ENCODE measurements at places on chromosomes 5 and 9.
A peak's percentile ranks its signal among the peaks of the same experiment; 100 is the strongest.

DNA sequence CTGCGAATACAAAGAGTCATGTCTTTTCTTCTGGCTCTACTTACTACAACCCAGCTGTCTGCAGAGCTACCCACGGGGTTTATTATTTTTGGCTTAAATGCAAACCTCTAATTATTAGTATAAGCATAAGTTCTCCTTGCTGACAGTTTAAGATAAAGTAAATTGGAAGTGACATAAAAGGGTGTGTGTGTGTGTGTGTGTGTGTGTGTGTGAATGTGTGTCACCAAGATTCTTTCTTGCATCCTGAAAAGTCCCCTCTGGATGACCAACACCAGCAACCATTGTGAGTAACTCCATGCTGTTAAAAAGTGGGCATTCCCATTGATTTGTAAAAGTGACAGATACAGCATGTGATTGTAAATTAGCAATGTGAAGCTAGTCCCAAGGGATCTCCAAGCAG lies 803.8 kb upstream of the ZNF608 start:
- no peak for DNase-seq

- DNase-seq: no peak
Observed at GRCh38 chr5:95087816-95088317, 197.0 kb downstream of the MCTP1 start.

DNA sequence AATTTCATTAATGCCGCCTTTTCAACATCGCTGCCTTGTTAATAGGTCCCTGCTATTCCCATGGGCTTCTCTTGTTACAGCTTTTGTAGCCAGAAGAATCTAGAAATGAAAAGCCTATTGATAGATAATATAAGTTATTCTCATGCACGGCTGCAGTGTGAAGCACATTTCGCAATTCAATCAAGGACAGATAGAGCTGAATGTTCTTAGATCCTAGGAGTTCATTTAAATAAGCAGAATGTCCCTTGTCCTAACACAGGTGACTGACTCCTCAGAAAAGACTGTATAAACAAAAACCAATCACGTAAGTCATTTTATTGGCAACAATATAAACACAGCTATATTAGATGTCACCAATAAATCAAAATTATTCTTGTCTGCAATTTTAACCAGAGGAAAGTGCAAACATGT lies 9.4 kb downstream of the GLIS3 start:
- DNase-seq: no peak

GRCh38 chr9:115972843-115973595 lies 180.6 kb upstream of the PAPPA start:
- no peak for DNase-seq

- DNase-seq: no peak
Observed at GRCh38 chr9:136317695-136318094, 9.6 kb upstream of the GPSM1 start.

DNA sequence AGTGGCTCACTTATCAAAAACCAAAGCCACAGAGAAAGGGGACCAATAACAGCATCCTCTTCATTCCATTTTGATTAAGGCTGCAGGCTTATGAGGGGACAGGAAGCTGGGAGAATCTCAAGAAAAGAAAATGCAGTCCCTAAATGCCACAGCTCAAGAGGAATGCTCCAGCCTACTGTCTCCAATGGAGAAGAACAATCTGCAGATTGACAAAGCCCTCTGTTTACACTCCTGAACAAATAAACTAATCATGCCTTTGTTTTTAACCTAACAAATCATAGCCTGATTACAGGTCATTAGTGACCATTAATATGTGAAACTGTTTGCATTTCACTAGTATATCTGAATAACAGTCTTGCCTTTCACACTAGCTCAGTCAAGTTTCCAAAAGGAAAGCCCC lies 26.5 kb downstream of the PPP2R2B start:
- no peak for DNase-seq

DNA sequence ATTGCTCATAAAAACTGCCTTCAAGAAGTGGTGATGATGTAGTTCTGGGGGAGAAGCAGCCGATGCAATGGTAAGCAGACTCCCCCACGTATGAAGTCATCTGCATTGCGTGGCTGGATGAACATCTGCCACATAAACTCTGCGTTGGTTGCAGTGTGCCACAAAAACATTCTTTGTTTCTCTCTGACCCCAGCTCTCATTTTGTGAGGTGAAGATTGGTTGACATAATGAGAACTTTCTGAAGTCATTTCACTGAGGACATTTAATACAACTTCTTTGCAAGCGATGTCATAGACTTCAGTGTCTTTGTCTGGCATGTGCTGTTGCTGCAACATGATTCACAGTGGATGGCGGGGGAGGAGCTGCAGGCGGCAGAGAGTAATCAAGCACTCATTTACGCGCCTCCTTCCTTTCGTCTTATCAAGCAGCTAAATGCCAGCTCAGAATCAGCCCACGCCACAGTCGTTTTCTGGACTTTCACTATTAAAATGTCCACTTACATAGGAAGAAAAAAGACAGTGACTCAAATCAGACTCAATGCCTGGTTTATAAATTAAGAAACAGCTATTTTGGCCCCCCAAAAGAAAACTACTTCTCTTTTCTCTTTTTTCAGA lies 91.5 kb upstream of the NFIL3 start:
- peak; percentile 44 for DNase-seq

- DNase-seq: no peak
Observed at GRCh38 chr5:171462928-171463861, 43.7 kb downstream of the FGF18 start.

- DNase-seq: no peak
Observed at GRCh38 chr5:69134126-69134525, 32.8 kb upstream of the CCNB1 start.

DNA sequence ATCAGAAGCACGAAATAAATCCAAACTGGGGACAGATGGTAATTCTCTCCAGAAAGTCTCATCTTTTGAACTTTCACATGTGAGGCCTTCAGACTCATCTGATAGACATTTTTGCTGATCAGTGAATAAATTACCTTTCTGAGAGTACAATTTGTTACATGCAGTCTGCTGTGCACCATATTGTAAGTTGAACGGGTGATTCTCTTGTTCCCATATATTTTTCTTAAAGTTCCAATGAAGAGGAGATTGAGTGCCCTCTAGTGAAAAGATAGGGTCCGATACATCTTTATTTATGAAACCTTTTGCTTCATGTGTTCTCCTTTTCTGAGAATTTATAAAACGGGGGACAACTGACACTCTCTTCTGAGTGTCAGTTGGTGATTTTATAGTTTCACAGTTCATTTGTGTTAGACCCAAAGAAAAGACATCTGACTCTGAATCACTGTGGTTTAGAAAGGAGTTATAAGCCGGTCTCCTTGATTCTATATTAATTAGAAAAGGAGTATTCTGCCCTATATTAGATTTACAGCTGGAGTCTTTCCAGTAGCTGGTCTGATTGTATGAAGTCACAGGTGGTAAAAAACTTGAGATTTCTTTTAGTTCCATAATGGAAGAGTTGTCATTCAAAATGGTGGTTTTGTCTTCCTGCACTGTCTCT lies 30.4 kb downstream of the GNG10 start:
- DNase-seq: peak; percentile 36

- no peak for DNase-seq
Observed at GRCh38 chr5:39605588-39606575, 181.1 kb upstream of the DAB2 start.

DNA sequence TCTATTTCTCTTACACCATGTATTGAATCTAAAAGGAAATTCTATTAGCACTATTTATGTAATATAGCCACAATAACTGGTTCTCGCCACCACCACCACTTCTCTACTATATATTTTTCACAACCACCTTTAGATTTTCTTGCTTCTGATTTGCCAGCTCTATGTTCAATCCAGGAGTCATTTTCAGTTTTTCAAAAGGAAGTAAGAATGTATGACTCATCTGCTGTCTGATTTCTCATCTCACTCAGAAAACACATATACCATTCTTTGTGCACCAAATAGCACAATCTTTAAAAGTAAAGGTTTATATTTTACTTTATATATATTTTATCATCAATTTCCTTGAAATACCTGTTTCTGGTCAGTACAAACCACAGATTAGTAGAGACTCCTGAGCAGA lies 1127.5 kb downstream of the TAF11L14 start:
- no peak for DNase-seq

DNA sequence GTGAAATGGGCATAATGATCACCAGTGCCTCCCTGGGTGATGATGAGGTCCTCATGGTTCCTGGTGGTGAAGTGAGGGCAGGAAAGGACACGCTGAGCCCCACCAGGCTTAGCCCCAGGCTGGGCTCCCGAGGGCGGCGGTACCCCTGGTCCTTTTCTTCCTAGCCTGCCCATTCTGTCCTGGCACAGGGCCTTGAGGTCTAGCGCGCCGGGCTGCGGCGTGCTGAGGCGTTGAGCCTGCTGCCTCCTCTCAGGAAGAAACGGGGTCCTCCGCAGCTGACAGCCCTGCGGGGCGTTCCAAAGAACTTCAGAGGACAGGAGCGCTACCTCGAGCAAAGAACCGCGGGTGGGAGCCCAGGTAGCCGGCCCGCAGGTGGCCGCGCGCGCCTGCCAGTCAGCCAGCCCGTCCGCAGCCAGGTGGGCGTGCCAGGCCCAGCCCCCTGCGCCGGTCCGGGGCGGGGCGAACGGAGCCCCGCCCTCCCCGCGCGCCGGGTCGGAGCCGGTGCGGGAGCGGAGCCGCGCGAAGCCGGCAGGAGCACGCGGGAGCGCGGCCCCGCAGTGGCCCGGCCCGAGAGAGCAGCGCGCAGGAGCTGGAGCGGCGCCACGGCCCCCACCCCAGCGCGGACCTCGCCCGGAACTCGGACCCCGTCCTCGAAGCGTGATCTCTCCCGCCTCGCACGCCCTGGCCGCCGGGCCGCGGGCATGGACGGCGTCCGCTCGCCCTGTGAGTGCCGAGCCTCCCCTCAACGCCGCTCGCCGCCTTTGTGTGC lies at the start of gene WNK2:
TSS of gene WNK2 (plus strand) at position 477 of the 769 bp plus-strand sequence. CDS start 791 bp downstream, outside the sequence.
- no peak for DNase-seq

GRCh38 chr9:95112436-95113280 lies 204.9 kb downstream of the FANCC start:
- DNase-seq: no peak

- DNase-seq: no peak
Observed at GRCh38 chr5:58622936-58623871, 40.3 kb downstream of the RAB3C start.

GRCh38 chr9:19138084-19138483 lies 10.8 kb upstream of the PLIN2 start:
- no peak for DNase-seq

DNA sequence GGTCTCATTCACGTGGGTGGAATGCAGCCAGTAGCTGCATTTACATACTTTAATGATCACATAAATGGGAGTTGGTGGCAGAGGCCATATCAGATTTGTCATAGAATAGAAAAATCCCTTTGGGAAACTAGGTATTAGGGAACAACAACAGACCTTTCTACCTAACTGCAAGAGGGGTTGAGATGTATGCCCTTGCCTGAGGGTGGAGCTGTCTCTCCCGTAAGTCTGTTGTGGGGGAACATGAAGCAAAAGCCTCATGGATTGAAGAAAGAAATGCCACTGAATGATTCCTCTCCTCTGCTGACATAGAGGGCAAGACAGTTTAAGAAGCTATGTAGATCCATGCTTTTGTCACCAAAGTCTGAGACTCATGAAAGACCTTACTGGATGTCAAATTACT lies 461.3 kb downstream of the SPOCK1 start:
- no peak for DNase-seq

DNA sequence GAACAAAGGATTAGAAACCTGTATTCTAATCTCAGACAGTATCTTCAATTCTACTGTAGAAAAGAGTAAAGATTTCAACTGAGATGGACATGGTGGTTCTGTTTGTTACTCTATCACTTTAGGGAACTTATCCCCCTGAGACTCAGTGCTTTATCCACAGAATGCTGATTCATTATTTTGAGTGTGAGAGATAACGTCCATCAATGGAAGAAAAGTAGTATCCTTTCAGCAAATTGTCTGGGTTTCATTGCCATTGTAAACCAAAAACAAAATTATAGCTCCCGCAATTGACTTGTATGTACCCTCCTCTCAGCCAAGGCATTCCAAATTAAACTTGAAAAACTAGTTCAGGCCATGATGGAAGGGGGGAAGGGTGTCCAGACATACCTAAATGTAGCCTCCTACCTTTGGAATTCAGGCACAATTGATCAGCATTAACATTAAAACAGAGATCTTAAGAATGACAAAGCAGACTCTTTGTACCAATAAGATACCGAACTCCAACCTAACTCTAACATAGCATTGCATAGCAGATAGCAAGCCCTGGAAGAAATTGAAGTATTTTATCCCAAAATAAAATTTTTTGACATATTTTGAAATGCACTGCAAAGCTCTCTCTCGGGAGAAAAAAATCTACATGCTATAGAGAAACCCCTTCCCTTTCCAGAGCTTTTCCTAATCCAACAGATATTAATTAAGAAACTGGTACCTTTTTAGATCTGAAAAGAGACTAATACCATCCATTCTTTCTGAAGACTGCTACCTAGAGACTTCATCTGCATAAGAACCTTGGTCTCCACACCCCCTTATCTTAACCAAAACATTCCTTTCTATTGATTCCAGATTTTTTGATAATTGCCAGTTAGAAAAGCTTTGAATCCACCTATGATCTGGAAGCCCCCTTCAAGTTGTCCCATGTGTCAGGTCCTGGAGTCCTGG lies 1055.7 kb downstream of the PTPRD start:
- no peak for DNase-seq

DNA sequence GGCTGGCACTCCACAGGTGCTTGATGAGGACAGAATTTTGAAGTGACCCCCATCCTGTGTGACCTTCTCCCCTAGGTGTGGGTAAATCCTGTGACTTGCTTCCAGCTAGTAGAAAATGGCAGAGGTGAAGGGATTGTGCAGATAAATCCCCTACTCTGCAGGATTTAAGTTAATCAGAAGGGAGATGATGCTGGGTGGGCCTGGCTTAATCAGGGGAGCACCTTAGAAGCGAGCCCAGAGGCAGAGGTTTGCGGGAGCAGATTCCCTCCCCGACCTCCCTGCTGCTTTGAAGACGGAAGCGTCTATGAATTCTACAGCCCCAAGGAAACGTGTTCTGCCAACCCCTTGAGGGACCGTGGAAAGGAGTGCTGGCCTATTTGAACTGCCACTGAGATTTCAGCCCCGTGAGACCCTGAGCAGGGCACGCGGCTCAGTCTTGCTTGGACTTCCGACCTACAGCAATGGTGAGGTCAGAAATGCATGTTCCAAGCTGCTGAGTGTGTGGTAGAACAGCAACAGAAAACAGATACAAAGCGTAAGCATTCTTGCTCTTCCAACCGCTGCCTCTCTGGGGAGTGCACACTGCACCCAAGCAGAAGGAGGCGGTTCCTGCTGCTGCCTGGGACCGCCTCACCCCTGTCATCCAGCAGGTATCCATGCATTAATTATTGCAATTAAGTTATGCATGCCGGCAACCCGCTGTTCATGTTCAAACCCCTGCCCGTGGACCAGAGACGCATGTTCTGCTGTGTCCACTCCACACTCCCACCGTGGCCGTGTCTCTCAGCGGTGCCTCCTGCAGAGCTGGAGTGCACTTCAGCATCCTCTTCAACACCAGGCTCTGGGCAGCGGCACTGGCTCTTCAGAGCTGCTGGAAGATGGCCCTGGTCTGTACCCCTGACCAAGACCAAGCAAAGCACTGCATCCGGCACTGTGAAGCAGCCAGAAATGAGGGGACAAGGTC lies 54.6 kb upstream of the RXRA start:
- DNase-seq: no peak

DNA sequence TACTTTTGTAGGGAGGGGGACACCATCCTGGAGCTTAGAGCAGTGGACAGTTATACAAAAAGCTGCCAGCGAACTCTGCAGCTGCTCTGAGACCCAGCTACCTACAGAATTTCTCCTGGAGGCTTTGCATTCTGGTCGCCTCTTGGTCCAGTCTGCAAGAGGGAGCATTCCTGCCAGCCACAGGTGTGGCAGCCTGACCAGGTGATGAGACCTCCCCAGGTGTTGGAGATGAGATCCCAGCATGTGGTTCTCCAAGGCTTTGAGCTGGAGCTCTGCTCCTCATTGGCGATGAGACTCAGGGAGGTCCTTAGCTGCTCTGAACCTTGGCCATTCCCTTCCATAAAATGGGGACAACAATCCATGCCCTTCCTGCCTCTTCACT lies 69.3 kb downstream of the RGS3 start:
- no peak for DNase-seq

Measured in DMS 273 treated with DMSO at 0.1 percent for 48 hours (cell line).